Fibroblast of mammary gland (primary cell): ENCODE measurements at places on chromosomes 13 and 19.
A peak's percentile ranks its signal among the peaks of the same experiment; 100 is the strongest.

- peak; percentile 93 for DNase-seq
These were observed 18.8 kb downstream of the FLT1 start for GRCh38 chr13:28475916-28476725.

DNA sequence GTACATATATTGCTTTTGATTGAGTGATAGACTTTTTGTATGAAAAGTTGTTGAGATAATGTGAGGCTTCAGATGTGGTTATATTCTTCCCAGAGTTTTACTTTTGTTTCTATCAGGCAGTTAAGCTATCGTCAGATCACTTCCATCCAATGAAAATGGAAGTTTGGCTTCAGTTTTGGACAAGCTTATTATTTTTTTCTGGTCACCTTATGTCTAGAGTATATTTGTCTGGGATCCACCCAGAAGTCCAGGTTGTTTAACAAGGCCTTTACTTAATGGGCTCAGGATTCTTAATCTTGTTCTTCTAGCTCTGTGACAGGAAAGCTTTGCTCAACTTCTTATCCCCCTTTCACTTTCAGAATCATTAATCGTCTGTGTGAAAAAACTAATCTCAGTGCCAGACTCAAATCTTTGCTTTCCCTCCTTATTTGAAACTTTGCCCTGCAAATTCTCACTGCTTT is 150.9 kb downstream of the PDS5B start:
- peak; percentile 34 for DNase-seq

DNA sequence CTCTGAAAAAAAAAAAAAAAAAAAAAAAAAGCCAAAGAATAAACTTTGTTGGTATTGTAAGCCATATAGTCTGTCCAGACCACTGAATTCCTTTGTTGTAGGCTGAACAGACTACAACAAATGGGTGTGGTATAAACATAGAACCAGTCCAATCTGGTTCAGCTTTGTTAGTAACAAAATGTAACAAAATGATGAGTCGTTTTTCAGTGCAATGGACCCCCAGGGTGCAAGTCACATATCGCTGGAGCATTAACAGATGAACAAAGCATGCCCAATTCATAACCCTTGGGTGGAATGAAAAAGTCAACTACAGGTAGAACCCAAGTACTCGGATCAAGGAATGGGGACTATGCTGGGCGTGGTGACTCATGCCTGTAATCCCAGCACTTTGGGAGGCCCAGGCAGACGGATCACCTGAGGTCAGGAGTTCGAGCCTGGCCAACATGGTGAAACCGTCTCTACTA is 13.6 kb upstream of the FCHO1 start:
- DNase-seq, result no peak

DNA sequence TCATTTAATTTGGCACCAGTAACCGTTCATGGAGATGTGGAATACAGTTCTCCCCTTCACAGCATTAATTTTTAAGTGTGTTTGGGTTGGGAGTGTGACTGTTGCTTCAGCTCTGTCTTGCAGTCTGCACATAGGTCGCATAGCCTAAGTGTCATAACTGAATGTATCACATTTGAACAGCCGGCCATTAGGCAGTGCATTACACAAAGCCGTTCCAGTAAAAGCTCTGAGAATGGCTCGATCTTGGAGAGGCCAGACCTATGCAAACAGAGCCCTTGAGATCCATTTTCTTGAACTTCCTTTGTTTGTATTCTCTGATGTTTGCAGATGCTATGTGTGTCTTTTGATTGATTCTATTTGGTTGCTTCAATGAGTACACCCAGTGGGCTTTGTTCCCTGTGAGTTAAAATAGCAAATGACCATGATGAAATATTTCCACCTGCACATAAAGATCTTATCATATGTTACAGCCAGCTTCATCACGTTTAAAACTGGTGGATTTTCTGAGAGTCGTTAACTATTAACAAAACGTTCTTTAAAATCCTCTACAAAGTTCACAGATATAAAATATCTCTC is 1104.9 kb upstream of the SLC10A2 start:
- no peak for DNase-seq

DNA sequence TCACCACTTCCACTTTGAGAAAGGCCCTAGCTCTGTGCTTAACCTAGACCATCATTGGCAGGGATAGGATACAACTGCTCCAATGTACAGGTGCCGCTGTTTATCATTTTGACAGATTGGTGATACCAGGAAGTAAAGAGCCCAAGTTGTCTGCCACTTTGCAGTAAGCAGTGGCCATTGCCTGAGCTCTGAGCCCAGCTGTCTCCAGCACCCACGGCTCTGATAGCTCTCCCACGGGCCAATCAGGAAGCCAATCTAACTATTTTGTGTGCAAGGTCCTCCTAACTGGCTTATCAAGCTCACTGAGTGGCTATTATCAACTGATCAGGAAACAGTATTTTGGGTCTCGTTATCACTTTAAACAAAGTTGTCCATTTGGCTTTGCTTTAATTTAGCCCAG is 181.1 kb downstream of the DCT start:
- DNase-seq, result no peak

- DNase-seq, result peak; percentile 25
These were observed 523 bp downstream of the ELAVL1 start for GRCh38 chr19:8004723-8005513.

DNA sequence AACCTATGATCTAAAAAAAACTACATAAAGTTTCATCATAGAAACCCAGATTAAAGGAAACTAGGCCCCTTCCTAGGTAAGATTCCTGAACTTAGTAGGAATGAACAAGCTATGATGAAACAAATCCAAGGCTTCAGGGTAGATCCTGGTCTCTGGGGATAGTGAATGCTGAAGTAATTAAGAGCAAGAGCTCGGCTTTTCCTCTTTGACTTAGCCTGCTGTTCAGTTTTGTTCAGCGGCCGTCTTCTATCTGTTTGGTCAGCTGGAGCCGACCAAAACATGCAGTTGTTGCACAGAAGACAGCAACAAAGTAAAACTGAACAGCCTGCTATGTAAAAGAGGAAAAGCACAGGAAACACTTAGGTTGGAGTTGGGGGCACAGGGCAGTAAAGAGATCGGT is 44.1 kb upstream of the RFXAP start:
- peak; percentile 57 for DNase-seq

DNA sequence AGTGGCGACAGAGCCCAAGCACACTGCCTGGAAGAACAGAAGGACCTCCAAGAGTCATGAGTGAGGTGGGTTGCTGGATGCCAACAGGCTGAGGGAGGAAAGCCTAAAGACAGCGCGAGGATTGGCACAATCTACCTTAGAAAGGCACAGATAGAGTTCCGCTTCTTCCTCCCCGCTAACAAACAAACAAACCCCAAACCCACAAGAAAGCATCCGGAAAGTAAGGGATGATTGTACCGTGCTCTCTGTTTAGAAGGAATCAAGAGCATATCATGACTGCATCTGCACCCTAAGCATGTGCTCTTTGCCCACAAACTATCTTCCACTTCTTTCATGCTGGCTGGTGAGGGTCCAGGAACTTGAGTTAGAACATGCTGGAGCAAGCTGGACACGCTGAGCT is 233.0 kb upstream of the KLF12 start:
- DNase-seq, result no peak

DNA sequence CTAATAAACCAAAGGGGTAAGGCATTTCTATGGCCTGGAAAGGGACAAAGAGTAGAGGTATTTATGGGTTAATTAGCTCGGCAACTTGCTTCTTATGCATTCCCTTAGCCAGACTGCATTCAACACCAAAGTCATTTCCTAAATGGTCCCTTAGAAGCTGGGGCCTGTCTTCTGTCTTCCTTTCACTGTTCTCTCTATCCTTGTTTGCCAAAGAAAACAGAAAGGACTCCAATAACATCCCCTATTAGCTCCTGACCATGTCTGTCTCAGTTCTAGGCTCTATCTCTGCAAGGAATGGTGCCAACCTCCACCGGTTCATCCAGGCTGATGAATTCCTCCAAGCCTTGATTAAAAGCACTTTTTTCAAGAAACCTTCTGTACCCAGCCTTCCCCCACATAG is 123.5 kb downstream of the KCTD12 start:
- DNase-seq, result no peak

- peak; percentile 71 for DNase-seq
These were observed 265.9 kb downstream of the MYO16 start for GRCh38 chr13:108895220-108895704.

DNA sequence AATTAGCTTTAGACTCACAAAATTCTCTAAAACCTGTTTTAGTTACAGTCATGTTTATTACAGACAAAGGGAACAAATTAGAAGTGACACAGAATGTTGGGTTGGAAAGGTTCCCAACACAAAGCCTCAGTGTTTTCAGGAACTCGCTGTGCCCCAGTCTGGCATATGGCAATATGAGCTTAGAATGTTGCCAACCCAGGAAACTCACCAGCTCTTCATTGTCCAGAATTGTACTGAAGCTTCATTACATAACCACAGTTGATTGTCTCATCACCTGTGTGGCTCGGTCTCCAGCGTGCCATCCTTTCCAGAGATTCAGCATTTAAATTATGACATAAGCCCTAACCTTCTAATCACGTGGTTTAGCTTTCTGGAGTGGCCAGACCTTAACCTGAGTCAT is 19.1 kb downstream of the ZNF264 start:
- no peak for DNase-seq

GRCh38 chr13:42950181-42950580 is 41.9 kb downstream of the EPSTI1 start:
- no peak for DNase-seq

DNA sequence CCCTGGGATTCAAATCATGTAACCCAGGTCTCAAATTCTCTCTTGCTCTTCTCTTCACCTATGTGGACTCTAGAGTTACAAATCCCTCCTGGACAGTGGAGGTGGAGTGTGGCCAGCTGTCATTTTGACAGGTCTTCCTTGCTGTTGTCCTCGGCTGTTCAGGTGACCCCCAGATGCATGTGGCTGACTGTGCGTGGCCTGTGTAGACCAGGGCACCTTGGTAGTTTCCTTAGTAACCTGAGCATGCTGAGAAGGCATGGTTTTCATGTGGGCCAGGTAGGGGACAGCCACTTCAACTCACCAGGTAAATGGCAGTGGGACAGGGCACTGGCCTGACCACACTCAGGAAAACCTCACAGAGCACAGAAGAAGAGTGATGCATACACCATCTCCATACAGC is 155.0 kb upstream of the TSHZ3 start:
- no peak for DNase-seq

DNA sequence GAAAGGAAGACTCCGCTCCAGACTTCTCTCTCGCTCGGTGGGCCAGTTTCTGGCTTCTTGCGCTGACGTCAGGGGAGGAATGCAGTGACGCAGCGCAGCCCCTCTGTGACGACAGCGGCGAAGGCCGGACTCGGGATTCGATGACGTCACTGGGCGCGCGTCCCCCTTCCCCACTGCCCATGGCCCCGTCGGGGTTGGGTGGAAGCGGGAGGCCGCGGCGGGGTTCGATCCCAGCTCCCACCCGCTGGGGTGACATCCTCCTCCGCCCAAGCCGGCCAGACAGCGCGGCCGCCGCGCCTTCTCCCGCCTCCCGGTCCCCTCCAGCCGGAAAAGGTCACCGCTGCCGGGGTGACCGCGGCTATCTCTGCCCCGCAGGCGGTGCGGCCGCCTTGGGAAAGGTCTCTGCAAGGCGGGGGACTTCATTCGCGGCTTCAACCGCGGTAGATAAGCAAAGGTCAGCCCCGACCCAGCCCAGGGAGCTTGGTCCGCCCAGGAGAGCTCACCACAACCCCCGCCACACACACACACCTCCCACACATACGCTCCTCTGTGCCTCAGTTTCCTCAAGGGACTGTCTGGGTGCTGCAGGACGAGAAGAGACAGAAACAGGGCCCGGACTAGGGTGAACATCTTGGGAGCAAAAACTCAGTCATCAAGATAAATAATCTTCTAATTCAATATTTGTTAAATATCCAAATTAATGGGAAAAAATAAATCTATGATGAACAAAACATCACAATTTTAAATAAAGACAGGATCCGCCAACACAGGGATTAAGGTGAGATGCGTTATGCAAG is 844 bp upstream of the RFX1 start:
- no peak for DNase-seq

DNA sequence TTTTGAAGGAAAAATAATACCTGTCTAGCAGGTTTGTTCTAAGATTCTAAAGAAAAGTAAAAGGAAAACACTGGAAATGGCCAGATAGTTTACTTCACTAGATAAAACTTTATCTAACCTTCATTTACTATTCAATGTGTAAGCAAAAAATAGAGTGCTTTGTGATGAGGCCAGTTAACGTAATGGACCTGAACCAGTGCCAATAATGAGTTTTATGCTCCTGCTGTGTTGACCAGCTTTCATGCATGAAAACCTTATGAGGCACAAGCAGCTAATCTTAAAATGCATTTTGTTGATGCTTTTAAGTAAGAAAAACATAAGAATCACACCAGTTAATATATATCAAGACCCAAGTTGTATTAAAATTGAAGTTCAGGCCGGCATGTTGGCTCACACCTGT is 617.2 kb upstream of the GPC6 start:
- no peak for DNase-seq

DNA sequence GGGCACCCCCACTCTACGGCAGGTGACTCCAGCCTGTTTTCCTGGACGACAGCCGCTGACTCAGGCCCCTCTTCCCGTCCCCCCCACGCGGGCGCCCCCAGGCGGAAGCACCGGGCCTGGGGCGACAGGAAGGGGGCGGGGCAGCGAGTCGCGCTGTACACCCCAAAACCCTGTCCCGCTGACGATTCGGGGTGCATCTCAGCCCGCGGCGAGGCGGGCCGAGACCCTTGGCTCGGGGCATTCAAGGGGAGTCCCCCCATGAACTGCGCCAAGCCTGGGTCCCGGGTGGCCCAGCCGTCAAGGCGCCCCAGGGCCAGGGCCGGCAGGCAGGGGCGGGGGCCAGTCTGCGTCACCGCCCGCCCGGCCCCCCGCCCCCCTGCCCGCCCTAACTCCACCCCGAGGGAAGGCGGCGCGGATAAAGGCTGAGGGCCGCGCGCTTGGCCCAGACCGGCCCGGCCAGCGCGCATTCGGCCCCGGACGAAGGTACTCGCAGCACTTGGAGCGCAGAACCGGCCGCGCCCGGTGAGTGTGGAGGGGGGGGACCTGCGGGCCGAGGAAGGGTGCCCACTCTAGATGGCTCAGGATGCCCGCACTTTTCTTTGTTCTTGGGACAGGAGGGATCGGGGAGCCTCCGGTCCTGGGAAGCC is at the start of gene MIDN:
Gene MIDN, plus strand, starts transcription at position 445 of the 647 bp plus-strand sequence. CDS start 1,714 bp downstream, outside the sequence.
- DNase-seq, result peak; percentile 84

DNA sequence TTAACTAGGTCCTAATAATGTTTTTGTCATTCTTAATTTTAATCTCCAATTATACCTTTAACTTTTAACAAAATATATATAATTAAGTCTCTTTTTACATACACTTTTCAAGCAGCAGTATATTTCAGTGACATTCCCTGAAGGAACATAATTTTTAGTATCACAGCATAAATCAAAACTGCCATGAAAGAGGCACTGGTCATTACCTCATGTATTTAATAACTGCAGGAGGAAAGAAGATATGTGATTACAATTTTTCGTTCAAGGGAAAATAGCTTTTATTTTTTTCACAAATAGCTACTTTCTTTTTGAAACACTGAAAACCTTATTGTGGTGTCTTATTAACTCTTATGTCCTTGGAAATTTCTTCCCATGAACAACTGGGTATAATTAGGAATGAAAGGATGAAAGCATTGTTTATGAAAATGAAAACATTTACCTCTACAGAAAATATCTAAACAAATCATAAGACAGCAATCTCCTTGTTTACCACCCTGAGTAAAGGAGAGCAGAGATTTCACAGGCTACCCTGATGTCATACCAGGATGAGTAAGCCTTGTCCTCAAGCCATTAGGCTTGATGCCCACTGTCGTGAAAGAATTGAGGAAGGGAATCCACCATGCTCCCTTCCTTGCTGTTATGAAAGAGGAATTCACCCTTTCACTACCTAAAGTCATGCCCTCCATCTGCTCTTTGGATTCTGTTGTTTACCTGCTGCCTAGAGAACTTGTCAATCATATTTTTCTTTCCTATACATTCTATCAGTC is 877.2 kb upstream of the PCDH20 start:
- DNase-seq, result peak; percentile 58

GRCh38 chr19:44111910-44112463 is 1.2 kb upstream of the ZNF225 start:
- peak; percentile 91 for DNase-seq
